ENCODE measurements at places on chromosomes 2 and 18.

- DNase-seq = no peak
Observed at GRCh38 chr2:35871672-35872071, 483.9 kb upstream of the CRIM1 start.

- DNase-seq = no peak
Observed at GRCh38 chr2:219906114-219907010, 278.9 kb downstream of the SLC4A3 start.

DNA sequence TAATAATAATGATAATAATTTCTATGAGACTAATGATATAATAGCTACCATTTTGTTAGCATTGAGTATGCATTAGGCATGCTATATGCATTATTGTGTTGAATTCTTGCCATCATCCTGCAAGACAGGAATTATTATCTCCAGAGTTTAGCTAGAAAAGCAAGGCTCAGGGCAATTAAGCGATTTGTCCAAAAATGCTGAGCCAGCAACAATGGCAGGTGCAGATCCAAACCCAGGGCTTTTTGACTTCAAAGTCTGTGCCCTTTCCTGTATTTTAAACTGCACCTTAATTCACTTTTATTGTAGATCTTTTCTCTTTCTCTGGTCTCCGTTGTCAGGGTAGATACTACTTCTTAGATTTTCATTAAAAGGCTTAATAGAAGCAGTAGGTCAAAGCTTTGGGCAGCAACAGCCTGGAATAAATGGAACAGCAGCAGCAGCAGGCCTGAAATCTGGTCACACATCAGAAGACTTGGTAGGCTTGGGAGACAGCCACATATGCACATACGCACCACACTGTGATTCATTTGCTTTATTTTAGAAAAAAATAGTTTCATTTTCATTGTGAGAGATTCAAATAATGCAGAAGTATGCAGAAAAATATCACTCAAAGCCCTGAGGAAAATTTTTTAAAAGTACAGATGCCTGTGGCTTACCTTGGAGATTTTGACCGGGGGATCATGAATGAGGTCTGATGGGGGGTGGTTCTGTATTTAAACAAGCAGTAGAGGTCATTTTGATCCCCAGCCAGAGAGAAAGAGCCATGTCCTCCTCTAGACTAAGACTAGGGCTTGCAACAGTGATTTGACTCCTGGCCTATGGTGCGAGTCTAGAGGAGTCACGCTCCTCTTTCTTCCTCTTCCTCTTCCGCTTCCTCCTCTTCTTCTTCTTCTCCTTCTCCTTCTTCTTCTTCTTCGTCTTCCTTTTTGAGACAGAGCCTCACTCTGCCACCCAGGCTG lies 455.7 kb downstream of the TSN start:
- DNase-seq = no peak

DNA sequence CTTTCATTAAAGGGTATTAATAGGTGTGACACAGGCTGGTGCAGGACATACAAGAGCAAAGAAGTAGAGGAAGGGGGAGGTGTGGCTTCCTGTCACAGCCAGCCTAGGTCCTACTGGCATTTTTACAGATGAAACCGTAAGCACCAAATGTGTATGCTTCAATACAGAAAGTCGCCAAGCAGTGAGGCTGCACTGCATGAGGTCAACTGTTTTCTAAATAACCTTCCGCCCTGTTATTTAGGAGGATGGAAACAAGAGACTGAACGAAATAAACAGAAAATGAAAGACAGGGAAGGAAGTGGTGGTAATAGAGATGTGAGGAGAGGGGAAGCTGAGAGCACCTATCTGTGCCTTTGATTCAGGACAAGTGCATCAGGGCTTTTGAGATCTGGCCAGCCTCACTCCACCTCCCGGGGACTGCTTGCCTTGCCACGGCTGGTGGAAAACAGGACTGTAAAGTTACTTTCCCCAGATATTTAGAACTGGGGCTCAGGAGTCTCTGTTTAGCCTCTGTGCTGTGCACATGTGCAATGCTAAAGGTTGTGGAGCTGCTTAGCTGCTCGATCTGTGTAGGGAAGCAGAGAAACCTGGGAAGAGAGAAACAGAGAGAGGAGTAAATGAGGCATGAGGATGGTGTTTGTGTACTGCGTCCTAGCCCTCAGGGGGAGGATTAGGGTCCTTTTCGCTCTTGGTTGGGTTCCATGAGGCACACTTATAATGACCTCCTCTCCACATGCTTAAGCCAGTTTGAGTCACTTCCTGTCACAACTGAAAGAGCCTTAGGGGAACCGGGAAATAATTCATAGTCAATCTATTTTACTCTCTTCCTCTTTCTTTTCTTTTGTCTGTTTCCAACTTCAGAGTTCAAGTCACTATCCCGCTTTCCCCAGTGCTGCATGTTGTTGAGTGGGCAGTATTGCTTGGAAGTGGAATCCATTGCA lies 62.3 kb upstream of the BOD1L2 start:
- no peak for DNase-seq

- no peak for DNase-seq
Observed at GRCh38 chr2:173204316-173204715, 128.7 kb downstream of the MAP3K20 start.

DNA sequence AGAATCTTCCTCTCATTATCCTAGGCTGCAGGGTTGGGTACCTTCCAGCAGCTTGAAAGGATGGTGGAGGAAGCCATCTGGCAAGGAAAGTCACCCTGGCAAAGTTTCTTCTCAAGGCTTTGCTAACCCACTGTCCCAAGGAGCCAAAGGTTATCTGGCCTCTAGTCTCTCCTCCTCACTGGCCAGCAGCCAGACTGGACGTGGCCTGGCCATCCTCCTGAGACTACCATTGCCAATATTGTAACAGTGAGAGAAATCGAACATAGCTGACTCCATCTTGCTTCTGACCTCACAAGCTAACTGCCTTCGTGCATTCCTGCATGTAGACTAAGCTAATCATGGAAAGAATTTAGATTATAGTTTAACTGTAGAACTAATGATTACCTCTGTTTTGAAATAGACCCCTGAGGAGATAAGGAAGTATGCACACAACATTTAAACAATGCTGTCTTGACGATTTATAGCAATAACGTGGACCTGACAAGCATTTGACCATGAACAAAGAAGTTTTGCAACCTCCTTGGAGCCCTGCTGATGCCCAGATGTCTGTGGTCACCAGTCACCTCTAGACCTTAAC lies 7.8 kb upstream of the ANXA4 start:
- DNase-seq = no peak

DNA sequence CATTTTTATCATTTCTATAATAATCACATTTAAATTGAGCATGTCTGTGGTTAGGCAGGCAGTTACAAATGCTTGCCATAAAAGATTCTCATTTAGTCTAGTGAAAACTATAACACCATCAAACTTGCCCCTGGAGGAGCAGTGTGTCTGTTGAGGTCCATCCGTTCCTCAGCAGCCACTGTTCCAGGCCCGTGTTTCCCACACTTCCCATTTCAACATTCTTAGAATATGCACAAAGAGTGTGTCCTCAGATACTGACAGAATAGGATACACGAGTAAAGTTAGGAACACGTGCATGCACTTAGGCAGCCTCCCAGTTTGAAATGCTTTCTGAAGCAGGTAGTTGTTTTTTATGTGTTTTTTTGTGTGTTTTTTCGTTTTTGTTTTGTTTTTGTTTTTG lies 39.9 kb downstream of the NCK2 start:
- DNase-seq = no peak

DNA sequence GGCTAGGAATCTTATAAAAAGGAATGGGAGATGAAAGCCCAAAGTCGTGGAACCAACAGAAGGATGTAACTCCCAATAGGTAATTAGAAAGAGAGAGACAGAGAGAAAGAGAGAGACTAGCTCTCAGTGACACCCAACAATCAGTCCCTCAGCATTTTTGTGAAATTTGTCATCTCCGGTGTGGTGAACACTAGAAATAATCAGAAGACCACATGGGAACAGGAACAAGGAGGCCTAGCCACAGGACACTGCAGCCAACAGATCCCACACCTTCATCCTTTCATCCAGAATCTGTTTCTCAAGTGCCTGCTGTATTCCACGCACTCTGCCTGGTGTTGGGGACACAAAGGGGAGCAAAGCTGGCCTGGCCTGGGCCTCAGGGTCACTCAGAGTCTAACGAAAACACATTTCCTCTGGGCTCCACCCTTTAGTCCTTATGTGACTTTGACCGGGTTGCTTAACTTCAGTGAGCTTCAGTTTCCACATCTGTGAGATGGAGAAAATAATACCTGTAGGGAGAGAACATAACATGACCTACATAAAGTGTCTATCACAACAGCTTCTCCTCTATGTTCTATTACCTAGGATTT lies 53.1 kb downstream of the EHD3 start:
- DNase-seq = no peak

GRCh38 chr2:122390406-122390805 lies 635.0 kb downstream of the TSN start:
- DNase-seq = no peak

- no peak for DNase-seq
Observed at GRCh38 chr2:173869244-173870229, 95.6 kb downstream of the SP3 start.

Measured in stimulated activated CD4-positive, alpha-beta T cell treated with anti-CD3 and anti-CD28 coated beads, Interleukin-1b, Interleukin-23, amount 100 ng/mL, for 48 hours (primary cell).